ENCODE measurements at places on chromosomes 7 and 10. TPM values are rescaled to one million over a fixed set of nuclear protein-coding genes. Genes with fewer than 3 reads are reported as not detected.

Gene CAMK2B
- not detected for total RNA-seq

DNA sequence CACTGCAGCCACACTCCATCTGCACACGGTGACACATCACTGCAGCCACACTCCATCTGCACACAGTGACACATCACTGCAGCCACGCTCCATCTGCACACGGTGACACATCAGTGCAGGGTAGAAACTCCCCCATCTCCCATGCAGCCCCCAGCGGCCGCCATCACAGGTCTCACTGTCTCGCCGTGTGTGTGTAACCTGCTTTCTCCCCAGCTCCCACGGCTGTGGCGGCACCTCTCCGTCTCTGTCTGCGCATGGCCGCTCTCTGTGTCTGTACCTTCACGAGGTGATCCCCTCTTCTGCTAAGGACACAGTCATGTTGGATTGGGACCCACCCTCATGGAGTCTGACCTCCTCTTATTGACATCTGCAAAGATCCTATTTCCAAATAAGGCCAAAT lies 527.4 kb downstream of the PTPRN2 start:
- no peak for DNase-seq

Gene PCDH15
- not detected for total RNA-seq

GRCh38 chr7:70693321-70693685 lies 438.6 kb upstream of the GALNT17 start:
- no peak for DNase-seq

Gene EVX1
- not detected for total RNA-seq

GRCh38 chr7:117083648-117084047 lies 130.3 kb downstream of the ST7 start:
- DNase-seq: no peak

- no peak for DNase-seq
Measured at GRCh38 chr10:99375426-99375825, 46.3 kb downstream of the CNNM1 start.

GRCh38 chr7:30406664-30407425 lies 71.7 kb downstream of the NOD1 start:
- DNase-seq: no peak

- no peak for DNase-seq
Measured at GRCh38 chr7:32459788-32460187, 30.4 kb downstream of the LSM5 start.

DNA sequence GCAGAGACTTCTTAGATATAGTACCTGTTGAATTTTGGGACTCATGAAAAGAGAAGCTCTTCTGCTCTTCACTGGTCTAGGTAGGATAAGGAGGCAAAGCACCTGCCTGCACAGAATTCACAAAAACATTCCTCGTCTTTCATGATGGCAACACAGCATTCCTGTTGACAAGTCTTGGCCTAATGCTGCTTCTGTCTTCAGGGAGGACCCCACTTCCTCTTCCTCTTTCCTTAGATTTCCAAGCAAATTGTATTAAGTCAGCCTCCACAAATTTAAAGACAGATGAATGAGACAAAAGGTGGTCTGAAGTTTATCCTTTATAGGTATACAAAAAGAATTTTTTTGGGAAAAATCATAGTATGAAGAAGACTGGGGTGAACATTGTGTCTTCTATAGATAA lies 64.9 kb downstream of the DNAJB9 start:
- no peak for DNase-seq

Data from naive thymus-derived CD8-positive, alpha-beta T cell (primary cell).